Kidney capillary endothelial cell (primary cell): ENCODE measurements at places on chromosomes 5 and 9.

DNA sequence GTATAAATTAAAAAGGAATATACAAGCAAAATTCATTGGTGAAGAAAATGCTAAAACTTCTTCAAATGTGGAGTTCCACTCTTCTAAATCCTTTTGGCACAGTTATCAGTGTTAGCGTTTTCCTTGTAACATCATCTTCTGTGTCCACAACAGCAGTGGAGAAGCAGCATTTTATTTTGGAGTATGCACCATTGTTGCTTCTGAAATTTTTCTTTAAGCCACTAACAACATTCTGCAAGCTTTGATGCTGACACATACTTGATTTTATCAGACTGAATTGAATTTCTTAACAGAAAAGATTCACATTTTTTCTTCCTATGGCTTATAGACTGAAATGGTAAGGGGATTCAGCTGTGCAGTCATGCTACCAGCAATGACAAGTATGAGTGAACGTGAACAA is 60.8 kb upstream of the PTGER4 start:
- DNase-seq, result no peak

GRCh38 chr9:69193685-69194032 is 19.6 kb downstream of the TJP2 start:
- no peak for DNase-seq

GRCh38 chr5:96036301-96036700 is 74.7 kb upstream of the ELL2 start:
- DNase-seq, result no peak

- no peak for DNase-seq
Observed at GRCh38 chr5:62948301-62948700, 369.7 kb downstream of the LRRC70 start.

DNA sequence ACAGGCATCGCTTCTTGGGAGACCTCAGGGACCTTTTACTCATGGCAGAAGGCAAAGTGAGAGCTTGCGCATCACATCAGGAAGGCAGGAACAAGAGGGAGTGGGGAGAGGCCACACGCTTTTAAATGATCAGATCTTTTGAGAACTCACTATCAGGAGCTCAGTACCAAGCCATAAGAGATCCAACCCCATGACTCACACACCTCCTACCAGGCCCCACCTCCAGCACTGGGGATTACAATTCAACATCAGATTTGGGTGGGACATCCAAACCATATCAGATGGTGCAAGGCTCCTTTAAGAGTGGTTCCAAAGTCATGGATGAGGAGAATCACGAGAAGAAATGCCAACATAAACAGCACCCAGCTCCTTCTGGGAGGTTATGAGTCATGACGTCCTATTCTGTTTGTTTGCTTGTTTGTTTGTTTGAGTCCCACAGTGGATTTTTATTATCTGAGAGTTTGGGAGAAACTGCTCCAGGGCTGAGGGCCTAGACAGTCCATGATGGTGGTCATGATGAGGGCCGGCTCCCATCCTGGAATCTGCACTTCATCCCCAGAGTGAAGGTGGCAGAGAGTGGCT is 453.5 kb downstream of the GADD45G start:
- no peak for DNase-seq

DNA sequence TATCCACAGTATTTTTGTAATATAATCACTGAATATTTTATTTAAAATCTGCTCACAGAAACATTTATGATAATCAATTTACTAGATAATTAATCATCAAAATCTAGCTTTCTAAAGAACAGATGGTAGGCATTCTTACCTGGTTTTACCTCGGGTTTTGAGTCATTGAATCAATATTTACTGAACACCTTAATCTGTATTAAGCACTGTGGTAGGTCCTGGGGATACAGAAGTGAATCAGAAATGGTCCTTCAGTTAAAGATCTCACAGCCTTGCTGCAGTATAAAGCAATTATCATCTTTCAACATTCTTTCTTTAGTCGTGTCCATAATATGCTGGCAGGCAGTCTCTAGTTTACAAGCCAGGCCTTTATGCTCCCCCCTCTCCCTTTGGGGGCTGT is 2.0 kb upstream of the MEIKIN start:
- no peak for DNase-seq

DNA sequence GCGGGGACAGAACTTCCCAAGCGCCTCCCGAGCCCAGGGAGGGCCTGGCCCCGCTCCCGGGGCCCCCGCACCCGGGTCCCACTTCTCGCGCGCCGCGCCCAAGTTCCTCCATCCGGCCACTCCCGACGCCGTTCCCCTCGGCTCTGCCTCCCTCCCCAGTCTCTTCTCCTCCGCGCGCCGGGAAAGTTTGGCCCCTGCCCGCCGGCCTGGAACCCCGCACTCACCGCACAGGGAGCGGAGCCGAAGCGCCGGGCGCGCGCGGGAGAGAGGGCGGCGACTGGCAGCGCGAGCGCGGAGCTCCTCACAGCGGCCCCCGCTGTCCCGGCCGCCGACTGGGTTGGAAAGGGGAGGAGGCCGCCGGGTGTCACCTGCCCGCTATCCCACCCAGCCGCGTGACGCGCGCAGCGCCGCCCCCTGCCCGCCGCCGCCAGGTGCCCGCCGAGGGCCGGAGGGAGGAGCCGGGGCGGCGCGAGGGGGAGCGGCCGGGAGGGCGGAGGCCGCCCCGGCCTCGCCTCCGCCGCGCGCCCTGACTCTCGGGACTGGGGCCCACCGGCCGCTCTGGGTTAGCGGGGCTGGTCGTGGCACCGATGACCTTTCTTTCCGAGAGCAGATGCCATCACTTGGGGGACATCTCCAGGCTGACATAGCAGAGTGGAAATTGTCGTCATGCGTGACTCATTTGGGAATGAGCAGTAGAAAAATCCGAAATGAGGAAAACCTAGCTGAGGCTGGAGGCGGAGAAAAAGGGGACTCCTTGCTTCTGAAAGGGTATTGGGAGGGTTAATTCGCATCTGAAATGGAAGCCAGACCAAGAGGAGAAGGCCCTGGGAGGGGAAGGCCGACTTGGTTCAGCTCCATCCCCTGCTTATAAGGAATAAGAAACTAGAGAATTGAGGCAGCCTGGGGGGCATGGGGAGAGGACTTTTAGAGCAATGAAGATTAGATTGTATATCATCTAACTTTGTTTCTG is at the start of gene ELOVL7:
ELOVL7 (minus strand) TSS at position 334 of the 970 bp plus-strand sequence. CDS start 56,872 bp downstream, outside the sequence.
- DNase-seq, result no peak
